ENCODE measurements at places on chromosomes 7 and 10. TPM values are rescaled to one million over a fixed set of nuclear protein-coding genes. Genes with fewer than 3 reads are reported as not detected.
A peak's percentile ranks its signal among the peaks of the same experiment; 100 is the strongest.

DNA sequence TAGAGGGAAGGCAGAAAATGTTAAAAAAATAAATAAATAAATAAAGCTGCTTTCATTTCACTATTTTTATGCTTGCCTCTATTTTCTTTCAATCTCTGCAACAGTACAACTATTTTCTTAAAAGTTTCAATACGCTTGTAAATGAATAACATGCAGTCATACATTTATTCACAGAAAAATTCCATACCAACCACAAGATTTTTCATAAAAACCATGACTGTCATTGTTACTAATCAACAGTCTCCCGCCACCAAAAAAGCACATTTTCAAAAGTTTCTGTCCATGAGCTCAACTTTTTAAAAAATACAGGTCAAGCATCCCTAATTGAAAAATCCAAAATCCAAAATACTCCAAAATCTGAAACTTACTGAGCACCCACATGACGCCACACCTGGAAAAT lies 5.3 kb downstream of the PARD3 start:
- H3K27me3 ChIP-seq: peaks cover 3% of the 10 kb centered on the region
- no peak for DNase-seq
- peak overlapping the region; percentile 37 for H3K27ac ChIP-seq
- H3K4me3 ChIP-seq: no peak overlapping the region
- H3K4me1 ChIP-seq: peaks cover 36% of the 10 kb centered on the region
- no peaks in the 10 kb centered on the region for H3K36me3 ChIP-seq

DNA sequence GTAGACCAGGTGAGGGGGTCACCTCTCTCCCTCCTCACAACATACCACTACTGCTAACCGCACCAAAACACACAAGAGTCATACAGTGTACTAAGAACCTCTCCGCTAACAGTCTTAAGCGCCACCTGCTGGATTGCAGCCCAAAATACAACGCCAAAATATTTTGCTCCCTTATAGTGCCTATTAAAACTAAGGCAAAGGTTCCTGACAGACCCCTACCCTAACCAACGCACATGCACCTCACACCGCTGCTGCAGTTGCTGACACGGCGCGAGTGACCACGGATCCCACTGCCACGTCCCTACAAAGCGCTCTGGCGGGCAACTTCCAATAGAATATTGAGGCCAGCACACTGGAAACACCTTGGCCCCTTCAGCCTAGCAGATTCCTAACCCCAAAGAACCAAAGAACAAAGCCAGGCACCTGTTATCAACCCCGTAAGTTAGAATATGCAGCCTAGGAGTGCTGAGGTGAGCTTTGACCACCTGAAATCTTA lies 563.6 kb upstream of the SEMA3D start:
- H3K27ac ChIP-seq: no peak overlapping the region
- H3K36me3 ChIP-seq: no peaks in the 10 kb centered on the region
- no peaks in the 10 kb centered on the region for H3K4me1 ChIP-seq
- H3K4me3 ChIP-seq: no peak overlapping the region
- no peak for DNase-seq
- no peaks in the 10 kb centered on the region for H3K27me3 ChIP-seq

The SLC16A9 gene
- 0.83 TPM for total RNA-seq

The STMP1 gene
- total RNA-seq: 24.3 TPM

The RBP3 gene
- not detected for total RNA-seq

GRCh38 chr10:130333185-130333584 lies 197.0 kb downstream of the GLRX3 start:
- no peak for DNase-seq
- no peaks in the 10 kb centered on the region for H3K4me1 ChIP-seq
- no peak overlapping the region for H3K27ac ChIP-seq
- H3K27me3 ChIP-seq: no peaks in the 10 kb centered on the region
- no peaks in the 10 kb centered on the region for H3K36me3 ChIP-seq

The KIN gene
- 13.7 TPM for total RNA-seq

DNA sequence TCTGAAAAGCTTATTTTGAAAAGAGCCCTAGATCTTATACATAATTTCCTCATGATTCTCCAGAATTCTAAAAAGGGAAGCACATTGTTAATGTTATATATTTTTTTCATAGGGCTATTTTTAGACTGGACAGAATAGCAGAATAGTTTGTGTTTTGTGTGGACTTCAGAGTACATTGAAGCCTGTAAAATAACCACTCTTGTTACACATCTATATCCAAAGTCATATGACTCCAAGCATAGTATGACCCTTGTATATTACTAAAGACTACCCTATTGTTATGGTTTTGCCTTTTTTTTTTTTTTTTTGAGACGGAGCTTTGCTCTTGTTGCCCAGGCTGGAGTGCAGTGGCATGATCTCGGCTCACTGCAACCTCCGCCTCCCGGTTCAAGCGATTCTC lies 26.1 kb upstream of the FIS1 start:
- no peak overlapping the region for H3K27ac ChIP-seq
- H3K4me1 ChIP-seq: no peaks in the 10 kb centered on the region
- no peak for DNase-seq
- no peaks in the 10 kb centered on the region for H3K36me3 ChIP-seq
- no peak overlapping the region for H3K4me3 ChIP-seq
- no peaks in the 10 kb centered on the region for H3K27me3 ChIP-seq

DNA sequence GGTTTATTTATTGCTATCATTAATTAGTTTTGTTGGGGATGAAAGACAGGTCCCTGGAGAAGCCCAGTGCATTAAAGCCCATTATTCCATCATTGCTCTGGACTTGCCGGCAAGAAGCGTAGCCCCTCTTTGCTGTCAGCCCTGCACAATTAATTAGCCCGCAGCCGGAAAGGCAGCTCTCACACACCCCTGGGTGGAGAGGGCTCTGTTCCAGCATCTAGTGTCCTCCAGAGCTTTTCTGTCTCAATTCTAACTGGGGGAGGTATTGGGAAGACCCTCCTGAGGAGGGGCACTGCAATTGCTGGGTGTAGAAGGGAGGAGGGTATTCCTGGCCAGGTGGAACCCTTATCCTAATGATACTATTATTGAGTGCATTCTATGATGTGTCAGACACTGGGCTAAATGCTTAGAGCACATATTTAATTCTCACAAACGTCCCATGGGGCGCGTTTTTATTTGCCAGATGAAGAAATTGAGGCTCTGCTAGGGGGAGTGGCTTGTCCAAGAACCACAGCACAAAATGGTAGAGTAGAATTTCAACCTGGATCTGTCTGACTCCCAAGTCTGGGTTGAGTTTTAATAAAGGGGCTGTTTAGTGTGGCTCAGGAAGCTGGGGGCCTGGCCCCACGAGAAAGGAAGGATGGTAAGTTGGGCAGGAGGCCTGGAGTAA lies 148.1 kb upstream of the PCBD1 start:
- no peak overlapping the region for H3K27ac ChIP-seq
- H3K4me1 ChIP-seq: no peaks in the 10 kb centered on the region
- no peak for DNase-seq
- H3K27me3 ChIP-seq: no peaks in the 10 kb centered on the region
- no peaks in the 10 kb centered on the region for H3K36me3 ChIP-seq

- H3K36me3 ChIP-seq: no peaks in the 10 kb centered on the region
- no peaks in the 10 kb centered on the region for H3K27me3 ChIP-seq
- H3K4me3 ChIP-seq: no peak overlapping the region
- H3K27ac ChIP-seq: no peak overlapping the region
Observed at GRCh38 chr7:29130096-29130495, 16.2 kb downstream of the CPVL start.

- H3K4me1 ChIP-seq: peaks cover 33% of the 10 kb centered on the region
- no peaks in the 10 kb centered on the region for H3K27me3 ChIP-seq
- H3K4me3 ChIP-seq: no peak overlapping the region
- H3K36me3 ChIP-seq: peaks cover under 1% of the 10 kb centered on the region
Observed at GRCh38 chr10:124611738-124612137, 132.4 kb downstream of the FAM53B start.

The SEMA3E gene
- total RNA-seq: 8.8 TPM

DNA sequence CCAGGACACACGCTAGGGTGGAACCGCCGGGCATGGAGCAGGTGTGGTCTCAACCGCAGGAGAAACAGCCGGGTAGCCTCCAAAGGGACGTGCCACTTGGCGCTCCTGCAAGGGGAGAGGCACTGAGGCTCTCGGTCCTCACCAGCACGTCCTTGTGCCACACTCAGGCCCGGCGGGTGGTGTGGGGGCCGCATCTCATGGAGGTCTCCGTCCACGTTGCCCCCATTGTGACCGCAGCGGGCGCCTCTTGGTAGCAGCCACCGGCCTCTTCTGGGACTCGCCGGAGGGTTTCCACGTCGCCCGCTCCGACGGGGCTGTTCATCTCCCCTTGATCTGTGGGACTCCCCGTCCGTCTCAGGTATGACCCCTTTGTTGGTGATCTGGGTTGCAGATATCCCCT lies 49.2 kb upstream of the ELFN1 start:
- no peaks in the 10 kb centered on the region for H3K4me1 ChIP-seq
- DNase-seq: no peak
- H3K36me3 ChIP-seq: no peaks in the 10 kb centered on the region
- H3K27ac ChIP-seq: no peak overlapping the region
- no peak overlapping the region for H3K4me3 ChIP-seq

- H3K4me3 ChIP-seq: no peak overlapping the region
- peaks cover 31% of the 10 kb centered on the region for H3K27me3 ChIP-seq
- no peak overlapping the region for H3K27ac ChIP-seq
- H3K36me3 ChIP-seq: no peaks in the 10 kb centered on the region
- no peak for DNase-seq
- no peaks in the 10 kb centered on the region for H3K4me1 ChIP-seq
Observed at GRCh38 chr7:157073949-157074624, 63.6 kb upstream of the MNX1 start.

The PPP1R17 gene
- not detected for total RNA-seq

The GIMAP5 gene
- total RNA-seq: 31.9 TPM

The FFAR4 gene
- 13.7 TPM for total RNA-seq

All from lower lobe of right lung (tissue), 2 donors.